Stimulated activated CD8-positive, alpha-beta memory T cell treated with anti-CD3 and anti-CD28 coated beads, Interleukin-7, amount 100 ng/mL, for 1 hour (primary cell): ENCODE measurements at places on chromosomes 7 and 10.

GRCh38 chr7:8937204-8937603, 503.8 kb downstream of the NXPH1 start:
- DNase-seq, result no peak

GRCh38 chr7:2853147-2853546, 9.0 kb upstream of the GNA12 start:
- DNase-seq, result no peak

DNA sequence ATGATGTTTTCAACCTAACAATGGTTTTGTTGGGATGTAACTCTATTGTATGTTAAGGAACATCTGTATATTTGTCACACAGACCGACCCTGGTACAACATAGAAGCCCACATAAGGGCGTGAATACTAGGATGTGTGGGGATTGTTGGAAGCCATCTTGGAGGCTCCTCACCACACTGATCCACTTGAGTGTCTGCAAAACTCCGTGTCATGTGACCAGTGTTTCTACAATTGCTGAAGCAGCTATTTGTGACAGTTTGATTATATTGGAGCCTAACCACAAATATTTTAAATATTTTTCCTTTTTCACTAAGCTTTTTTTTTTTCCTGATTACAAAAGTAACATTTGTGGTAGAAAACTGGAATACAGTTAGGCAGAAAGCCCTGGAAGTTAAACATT, 27.9 kb downstream of the RALA start:
- no peak for DNase-seq

DNA sequence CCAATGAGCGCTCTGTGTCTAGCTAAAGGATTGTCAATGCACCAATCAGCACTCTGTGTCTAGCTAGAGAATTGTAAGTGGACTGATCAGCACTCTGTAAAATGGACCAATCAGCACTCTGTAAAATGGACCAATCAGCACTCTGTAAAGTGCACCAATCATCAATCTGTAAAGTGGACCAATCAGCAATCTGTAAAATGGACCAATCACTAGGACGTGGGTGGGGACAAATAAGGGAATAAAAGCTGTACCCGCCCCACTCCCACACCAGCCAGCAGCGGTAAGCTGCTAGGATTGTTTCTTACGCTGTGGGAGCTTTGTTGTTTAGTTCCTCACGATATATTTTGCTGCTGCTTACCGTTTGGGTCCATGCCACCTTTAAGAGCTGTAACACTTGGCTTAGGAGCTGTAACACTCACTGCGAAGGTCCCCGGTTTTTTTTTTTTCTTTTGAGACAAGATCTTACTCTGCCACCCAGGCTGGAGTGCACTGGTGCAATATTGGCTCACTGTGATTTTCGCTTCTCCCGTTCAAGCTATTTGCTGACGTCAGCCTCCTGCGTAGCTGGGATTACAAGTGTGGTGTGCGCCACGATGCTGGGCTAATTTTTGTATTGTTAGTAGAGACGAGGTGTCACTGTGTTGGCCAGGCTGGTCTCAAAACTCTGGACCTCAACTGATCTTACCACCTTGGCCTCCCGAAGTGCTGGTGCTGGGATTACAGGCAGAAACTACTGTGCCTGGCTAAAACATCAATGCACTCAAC, 184.8 kb downstream of the PTPN20 start:
- no peak for DNase-seq

- DNase-seq, result no peak
Observed at GRCh38 chr10:14822879-14823755, 14.7 kb downstream of the CDNF start.

DNA sequence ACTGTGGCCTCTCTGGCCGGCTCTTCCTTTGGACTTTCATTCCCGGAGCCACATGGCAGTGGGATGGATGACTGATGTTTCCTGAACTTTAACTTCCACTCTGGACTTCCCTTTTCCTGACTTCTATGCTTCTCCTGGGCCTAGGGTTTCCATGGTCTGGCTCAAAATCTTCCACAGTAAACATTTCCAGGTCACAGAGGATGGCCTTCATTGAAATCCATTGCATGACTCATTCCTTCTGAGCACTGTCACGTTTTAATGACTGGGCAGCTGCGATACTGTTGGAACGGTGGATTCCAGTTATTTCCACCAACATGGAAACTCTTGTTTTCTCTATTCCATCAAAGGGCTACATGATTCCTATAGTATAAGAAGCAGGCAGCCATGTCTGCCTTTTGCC, 24.4 kb upstream of the ZNF273 start:
- DNase-seq, result no peak

DNA sequence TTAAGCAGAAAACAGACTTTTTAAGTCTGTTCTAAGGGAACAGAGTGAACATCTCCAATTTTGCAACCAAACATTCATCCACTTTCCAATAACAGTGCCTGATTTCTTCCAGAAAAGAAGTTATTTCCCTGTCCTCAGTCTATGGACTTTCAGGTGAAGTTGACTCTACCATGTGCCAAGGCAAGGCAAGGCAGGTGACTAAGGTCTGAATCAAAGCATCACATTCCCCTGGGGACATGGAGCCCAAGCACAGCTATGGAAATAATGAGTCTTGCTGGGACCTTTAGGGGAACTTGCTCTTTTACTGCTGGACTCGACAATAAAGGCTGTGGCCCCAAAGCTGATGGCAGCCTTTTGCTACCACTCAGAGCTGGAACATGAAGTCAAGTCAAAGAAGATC, 182.2 kb downstream of the FGFR2 start:
- DNase-seq, result no peak

- DNase-seq, result no peak
Observed at GRCh38 chr7:134088199-134088598, 38.9 kb upstream of the LRGUK start.

- DNase-seq, result no peak
Observed at GRCh38 chr7:96497567-96497966, 175.7 kb upstream of the SLC25A13 start.

- DNase-seq, result no peak
Observed at GRCh38 chr10:35471435-35471834, 133.7 kb upstream of the GJD4 start.

GRCh38 chr7:130009848-130010688, 41.1 kb downstream of the ZC3HC1 start:
- no peak for DNase-seq

DNA sequence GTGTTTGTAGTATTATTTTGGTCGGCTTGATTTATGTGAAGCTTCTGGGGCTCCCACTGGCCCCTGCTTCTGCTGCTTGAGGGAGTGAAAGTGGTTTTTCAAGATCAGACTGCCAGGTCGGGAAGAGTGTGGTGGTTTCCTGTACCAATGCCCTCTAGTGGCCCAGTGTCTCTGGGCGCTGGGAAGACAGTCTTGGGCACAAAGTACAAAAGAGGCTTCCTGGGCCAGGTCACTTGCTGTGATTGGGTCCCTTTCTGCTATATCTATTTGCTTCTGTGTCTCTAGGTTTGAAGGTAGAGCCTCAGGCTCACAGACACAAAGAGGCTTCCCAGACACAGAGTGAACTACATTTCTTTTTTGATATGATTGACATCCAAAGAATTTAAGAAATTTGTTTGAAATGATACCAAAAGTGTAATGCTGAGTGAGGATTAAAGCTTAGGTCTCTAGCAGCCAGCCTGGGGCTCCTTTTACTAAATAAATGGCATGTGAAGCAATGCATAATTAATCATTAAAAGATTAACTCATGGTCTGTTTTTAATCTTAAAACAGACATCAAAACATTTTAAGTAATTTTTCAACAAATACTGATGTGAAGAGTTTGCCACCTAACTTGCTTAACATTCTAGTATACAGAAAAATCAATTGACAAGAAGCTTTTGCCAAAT, 36.3 kb downstream of the ABCB1 start:
- peak; percentile 1 for DNase-seq

DNA sequence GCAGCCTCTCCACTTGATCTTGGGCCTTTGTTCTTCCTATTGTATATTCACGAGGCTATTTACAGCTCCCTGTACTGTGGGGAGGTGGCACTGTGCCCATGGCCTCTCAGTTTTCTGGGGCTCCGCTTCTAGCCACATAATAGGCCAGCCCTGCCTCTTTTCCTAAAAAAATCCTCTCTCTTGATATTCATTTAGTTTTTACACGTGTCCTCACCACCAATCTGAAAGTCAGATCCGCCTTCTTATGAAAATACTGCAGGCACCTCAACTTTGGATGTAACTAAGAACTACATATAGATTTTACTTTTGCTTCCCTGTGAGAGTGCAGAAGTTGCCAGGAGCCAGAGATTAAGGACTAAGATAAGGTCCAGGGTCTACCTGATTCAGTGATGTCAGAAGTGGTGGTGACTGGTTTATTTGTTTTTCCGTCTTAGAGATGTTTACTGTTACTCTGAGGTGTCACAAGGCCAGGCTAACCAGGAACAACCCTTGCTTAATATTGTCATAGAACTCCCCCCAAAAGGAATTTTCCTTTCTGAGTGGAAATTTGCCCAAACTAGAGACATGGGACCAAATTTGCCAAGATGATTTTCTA, 7.8 kb downstream of the BAMBI start:
- no peak for DNase-seq

- DNase-seq, result no peak
Observed at GRCh38 chr7:21850531-21851285, 95.0 kb downstream of the CDCA7L start.

- DNase-seq, result no peak
Observed at GRCh38 chr7:155257482-155258225, 40.0 kb upstream of the INSIG1 start.

DNA sequence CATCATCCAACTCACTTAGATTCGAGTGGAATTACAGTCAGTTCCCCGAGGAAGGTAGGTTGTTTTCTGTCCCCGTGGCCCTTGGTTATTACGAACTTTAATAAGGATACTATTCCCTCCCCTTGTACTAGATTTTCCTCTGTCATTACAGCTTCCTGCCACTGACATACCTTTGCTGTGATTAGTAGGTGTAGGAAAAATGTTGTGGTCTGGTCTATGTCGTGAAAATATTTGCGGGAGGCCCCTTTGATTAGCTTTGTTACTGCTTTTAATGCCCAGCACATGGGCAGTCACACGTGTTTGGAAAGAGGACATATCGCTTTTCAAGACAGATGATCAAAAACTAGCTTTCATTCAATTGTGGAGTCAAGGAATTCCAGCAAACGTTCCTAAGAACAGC, 92.2 kb downstream of the GATA3 start:
- no peak for DNase-seq

GRCh38 chr10:113908236-113908635, 53.8 kb downstream of the NHLRC2 start:
- no peak for DNase-seq

GRCh38 chr10:95264227-95265051, 26.4 kb downstream of the PDLIM1 start:
- no peak for DNase-seq

- DNase-seq, result no peak
Observed at GRCh38 chr10:101441541-101442455, 87.8 kb downstream of the BTRC start.

DNA sequence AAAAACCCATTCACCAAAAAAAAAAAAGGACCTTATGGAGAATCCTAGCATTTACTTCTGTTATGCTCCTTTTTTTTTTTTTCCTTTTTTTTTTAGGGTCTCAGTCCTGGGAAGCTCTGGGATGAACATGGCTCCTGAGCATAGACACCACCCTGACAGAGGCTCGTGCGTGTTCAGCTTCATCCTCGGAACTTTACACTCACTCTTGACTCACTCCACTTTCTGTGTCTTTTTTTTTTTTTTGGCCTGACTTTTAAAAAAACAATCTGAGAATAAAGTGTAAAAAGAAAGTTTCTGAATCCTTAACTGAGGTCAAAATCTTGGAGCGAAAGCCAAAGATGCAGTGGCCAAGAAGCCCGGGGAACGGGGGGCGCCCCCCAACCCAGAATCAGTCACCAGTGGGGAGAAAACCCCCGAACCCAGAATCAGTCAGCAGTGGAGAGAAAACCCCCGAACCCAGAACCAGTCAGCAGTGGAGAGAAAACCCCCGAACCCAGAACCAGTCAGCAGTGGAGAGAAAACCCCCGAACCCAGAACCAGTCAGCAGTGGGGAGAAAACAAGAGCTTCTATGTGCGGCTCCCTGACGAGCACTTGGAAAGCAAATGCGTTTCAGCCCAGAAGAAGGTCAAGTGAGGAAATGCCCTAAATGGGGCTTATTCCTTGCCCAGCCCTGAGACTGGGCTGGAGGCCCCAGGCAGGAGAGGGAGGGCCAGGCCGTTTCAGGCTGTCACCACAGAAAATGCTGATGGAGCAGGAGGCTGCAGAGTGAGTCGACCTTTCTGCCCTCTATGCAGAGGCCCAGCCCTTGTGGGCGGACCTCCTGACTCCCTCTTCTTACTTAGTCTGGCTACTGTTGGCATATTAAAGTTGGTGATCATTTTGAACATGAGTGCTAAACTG, 19.0 kb upstream of the PFKP start:
- no peak for DNase-seq

DNA sequence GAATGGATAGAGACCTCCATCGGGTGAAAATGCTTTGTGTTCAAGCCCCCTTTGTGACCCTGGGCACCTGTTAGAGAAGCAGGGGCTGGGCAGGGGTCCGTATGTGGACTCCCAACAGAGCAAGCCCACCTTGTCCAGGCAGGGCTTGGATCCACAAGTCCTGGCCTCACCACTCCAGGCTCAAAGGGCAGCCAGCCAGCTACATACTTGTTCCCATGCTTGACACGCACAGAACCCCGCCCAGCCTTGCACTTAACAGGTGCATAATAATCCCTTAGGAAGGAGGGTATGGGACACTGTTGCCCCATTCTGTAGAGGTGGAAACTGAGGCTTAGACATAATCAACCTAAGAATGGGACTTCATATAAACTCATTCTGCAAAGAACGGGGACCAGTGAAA, 160.6 kb downstream of the PRKAG2 start:
- DNase-seq, result no peak
